CD14-positive monocyte (primary cell): ENCODE measurements at places on chromosomes 2 and 18.

GRCh38 chr2:68915393-68915792 is 37.3 kb downstream of the GKN2 start:
- no peak for DNase-seq

GRCh38 chr2:232534940-232535651 is 4.4 kb upstream of the CHRNG start:
- DNase-seq: no peak

DNA sequence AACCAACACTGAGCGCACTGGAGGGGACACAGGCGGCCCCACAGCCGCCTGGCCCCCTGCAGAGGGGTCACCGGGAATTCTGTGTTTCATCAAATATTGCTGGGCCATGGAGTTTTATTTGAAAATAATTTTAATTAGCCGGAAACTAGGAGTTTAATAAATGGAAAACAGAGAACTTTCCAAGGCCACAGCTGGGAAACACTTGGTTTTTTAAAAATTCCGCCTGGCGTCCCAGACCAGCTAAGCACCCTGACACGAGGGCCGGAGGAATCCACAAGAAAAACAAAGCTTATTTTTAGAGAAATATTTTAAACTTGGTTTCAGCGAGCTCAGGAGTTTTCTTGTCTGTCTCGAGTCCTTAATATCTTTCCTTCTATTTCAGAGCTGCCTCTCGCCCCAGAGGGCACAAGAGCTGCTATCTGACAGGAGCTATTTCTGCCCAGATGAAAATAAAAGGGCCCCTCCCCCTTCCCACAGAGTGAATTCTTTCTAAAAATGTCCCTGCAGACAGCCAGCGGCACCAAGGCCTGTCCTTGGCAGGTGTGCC is 8.2 kb downstream of the ZFP36L2 start:
- no peak for DNase-seq

DNA sequence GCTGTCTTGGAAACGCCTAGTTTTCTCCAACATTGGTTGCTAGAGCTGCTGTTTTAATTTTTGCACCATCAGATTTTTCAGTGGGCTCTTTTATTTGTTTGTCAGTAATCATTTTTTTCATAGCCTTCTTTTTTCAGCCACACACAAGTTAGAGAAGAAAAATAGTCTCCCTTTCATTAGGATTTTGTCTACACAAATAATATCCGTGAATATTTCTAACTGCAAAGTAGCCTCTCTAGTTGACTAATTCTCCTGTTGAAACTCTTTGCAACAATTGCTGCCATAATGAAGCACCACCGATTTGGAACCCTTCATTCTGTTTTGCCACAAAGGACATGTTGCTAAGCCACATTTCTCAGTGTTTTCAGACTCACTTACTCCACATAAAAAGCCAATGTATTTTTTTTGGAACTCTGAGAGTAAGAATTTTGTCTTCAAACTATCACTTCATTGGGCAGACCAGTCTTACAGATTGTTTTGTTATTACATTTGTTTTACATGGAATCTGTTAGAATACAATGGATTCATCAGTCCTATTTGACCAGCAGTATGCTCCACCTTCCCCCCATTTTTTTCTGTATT is 9.6 kb downstream of the KCNJ3 start:
- no peak for DNase-seq

DNA sequence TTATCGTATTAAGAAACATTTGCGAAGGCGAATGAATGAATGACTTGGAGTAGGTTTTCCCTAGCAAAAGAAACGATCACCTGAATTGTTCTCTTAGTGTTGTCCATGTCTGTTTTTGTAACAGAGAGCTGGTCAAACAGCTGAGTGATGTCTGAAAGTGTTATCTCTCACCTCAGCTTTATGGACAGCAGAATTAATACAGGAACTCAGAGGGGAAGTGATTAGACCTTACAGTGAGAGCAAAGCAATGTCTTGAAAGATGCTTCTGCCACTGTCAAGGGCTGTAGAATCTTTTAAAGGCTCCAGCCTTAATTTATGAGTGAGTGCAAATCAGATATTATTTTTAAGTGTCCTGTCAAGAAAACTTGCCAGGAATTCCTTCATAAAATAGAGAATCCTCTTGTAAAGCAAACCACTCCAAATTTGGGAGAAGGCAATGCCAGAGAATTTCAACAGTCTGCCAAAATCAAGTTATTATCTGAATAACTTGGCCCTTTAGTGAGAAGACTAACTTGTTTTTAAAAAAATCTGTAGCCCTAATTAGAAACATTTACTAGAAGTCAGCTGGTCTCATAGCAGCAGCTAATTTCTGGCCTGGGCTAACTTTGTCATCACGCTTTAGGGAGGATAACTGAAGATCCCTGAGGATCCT is 60.7 kb downstream of the CDC42EP3 start:
- DNase-seq: no peak

GRCh38 chr2:82075875-82076274 is 1771.3 kb upstream of the LRRTM1 start:
- no peak for DNase-seq

- DNase-seq: no peak
Observed at GRCh38 chr2:1283020-1283801, 130.1 kb upstream of the TPO start.

DNA sequence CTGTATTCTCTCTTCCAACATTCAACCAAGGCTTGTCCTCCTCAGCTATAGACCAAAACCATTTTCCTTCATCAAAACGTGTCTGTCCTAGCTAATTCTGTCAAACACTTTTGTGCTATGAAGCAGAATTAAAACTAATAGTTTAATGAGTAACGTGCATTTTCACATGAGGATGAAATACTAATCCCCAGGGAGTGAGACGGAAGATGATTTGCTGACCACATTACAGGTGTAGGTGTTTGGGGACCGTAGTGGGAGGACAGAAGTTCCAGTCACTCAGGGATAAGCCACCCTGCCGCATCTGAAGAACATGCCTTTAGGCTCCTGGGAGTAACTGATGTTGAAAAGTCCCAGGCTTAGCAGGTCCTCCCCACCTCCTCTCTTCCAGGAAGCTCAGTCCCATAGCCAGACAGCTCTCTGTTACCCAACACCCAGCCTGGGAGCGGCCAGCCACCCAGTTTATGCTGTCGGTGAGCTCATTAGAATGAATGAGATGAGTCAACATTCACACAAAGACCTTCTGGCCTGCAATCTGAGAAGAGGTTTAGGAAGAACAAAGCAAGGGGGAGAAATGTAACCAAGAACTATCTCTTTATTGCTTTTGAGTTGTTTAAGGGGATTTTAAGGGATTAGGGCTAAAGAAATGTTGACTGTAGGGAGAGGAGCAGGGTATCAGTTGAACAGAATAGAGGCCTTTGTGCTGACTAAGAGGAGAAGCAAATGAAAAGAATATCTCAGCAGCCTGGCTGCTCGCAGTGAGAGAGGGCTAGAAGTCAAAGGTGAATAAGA is 122.5 kb downstream of the FOXI3 start:
- DNase-seq: no peak

GRCh38 chr2:229133155-229133772 is 137.8 kb downstream of the PID1 start:
- DNase-seq: no peak

DNA sequence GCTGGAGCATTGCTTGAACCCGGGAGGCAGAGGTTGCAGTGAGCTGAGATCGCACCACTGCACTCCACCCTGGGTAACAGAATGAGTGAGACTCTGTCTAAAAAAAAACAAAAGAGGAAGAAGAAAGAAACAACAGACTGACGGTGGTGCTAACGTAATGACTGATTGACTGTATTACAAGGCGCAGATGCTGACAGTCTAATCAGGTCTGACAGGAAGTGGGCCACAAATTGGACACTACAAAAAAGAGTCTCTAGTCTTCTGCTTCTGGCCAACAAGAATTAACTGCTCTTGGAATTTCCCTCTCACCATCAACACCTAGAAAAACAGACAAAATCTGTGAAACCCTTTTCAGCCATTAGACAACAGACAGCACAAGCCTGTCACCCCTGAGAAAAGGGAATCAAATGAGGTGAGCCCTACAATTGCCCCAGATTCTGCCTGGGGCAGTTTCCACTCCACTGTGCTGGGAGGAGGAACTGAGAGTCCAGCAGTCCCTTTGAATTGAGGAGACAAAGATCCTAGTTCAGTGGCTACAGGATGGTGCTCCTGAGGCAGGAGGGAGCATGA is 43.3 kb downstream of the SNED1 start:
- DNase-seq: no peak

DNA sequence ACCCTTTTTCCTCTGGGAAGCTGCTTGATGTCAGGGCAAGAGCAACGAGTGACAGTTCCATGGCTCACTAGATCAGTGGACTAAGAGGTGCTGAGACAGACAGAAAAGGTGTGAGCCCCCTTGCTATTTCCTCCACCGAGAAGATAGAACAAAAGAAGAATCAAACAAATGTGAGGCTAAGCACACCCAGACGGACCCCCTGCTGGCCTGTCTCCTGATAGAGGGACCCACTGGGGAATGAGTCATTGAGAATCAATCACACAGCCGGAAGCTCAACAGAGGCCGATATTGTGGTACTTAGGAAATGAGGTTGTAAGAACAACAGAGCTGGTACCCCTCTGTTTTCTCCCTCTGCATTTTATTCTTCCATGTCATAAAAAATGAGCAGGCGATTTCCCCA is 89.8 kb upstream of the TEX51 start:
- no peak for DNase-seq

DNA sequence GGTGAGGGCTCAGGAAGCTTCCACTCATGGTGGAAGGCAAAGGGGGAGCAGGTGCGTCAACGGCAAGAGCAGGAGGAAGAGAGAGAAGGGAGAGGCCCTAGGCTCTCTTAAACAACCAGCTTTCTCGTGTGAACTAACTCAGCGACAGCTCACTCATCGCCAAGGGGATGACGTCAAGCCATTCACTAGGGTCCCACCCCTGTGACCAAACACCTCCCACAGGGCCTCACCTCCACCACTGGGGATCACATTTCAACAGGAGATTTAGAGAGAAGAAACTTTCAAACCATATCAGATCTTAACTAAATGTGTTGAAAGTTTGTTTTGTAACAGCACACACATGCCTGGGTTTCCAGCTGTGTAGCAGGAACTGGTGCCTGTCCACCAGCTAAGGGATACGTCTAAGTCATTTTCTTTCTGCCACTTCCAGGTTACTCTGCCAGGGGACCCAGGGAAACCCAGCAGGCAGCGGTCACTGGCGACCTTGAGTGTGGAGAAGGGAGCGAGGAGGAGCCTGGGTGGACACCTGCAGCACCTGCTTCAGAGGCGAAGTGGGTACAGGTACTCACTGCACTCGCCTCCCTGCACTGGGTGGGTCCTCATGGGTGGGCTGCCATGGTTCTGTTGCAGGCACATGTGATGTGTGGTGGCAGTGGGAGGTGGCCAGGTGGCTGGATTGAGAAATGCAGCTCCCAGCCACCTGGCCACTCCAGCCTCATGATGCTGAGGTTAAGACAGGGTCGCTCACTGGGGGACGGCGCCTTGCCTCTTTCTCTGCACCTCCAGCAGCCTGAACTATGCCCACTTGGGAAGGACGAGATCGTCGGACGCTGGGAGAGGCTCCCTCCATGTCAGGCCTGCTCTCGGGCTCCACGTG is 8.4 kb upstream of the GPC1 start:
- no peak for DNase-seq

GRCh38 chr2:169034256-169034655 is 3.1 kb upstream of the ABCB11 start:
- DNase-seq: no peak
